Mesothelial cell of epicardium (in vitro differentiated cells): ENCODE measurements at places on chromosomes 5 and 9.

DNA sequence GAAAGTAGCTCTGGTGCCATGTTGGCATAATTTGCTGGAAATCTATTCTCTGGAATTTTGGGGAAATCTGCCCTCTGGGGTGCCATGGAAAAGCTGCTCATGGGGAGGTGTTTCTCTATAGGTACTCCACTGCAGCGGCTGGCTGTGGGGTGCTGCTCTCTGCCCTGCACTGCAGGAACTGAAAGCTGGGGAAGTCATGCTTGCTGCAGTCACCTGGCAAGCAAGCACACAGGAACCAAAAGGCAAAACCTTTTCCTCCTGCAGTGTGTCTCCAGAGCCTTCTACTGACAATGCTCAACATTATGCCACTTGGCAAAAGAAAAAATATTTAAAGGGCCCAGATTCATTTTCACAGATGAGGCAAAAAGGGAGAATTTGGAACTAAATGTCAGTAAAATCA lies 25.8 kb upstream of the CARNMT1 start:
- DNase-seq, result no peak

GRCh38 chr9:134434894-134435506 lies 108.7 kb downstream of the RXRA start:
- DNase-seq, result peak; percentile 74

DNA sequence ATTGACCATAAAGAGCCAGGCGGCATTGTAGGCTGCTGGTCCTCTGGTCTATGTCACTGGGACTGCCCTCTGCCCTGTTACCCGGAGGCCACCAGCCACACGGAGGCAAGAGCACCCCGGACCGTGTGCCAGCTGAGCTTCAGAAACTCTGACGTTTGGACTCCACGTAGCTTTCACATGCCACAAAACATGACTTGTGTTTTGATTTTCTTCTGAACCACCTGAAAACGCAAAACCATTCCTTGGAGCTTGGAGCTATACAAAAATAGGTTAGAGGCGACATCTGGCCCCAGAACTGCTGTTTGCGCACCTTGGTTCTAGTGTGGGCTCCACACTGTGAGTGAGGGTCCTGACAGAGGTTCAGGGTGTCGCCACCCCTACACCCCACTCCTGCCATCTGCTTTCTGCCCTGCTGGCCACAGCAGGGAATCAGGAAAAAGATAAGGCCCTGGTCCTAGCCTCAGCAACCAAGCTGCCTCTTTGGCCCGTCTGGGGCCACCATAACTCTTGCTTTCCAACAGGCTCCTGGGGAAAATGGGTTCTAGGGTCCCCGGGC lies 151.3 kb upstream of the IRX2 start:
- DNase-seq, result peak; percentile 16

GRCh38 chr9:136341042-136341655 lies 13.8 kb downstream of the GPSM1 start:
- no peak for DNase-seq

DNA sequence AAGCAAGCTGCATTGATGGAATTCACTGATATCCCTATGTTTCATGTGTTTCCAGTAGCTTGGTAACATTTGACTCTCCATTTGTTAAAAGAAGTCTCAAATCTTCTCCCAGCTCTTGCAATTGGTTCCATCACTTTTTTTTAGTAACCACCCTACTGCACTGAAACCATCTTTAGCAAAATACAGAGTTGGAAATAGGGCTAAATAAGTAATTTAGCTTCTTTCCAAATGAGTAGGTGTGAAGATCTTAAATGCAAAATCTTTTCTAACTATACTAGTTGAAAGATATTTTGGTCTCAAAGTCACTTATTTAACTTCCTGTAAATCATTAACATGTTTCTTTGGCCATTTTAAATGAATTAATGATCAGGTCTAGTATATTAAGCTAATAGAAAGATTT lies 138.1 kb downstream of the DIRAS2 start:
- DNase-seq, result no peak

GRCh38 chr9:125890826-125891225 lies 143.7 kb downstream of the PBX3 start:
- DNase-seq, result no peak
